Endothelial cell (in vitro differentiated cells): ENCODE measurements at places on chromosomes 16 and 17.

- DNase-seq: no peak
Observed at GRCh38 chr17:78130090-78130436, 508 bp upstream of the TMC8 start.

- no peak for DNase-seq
Observed at GRCh38 chr17:49992933-49993422, 2.0 kb downstream of the DLX3 start.

- no peak for DNase-seq
Observed at GRCh38 chr16:89102041-89102471, 8.4 kb downstream of the ACSF3 start.

- DNase-seq: no peak
Observed at GRCh38 chr17:36008998-36009665, 7.8 kb upstream of the CCL15 start.

- DNase-seq: no peak
Observed at GRCh38 chr16:14564323-14564722, 65.7 kb downstream of the PARN start.

DNA sequence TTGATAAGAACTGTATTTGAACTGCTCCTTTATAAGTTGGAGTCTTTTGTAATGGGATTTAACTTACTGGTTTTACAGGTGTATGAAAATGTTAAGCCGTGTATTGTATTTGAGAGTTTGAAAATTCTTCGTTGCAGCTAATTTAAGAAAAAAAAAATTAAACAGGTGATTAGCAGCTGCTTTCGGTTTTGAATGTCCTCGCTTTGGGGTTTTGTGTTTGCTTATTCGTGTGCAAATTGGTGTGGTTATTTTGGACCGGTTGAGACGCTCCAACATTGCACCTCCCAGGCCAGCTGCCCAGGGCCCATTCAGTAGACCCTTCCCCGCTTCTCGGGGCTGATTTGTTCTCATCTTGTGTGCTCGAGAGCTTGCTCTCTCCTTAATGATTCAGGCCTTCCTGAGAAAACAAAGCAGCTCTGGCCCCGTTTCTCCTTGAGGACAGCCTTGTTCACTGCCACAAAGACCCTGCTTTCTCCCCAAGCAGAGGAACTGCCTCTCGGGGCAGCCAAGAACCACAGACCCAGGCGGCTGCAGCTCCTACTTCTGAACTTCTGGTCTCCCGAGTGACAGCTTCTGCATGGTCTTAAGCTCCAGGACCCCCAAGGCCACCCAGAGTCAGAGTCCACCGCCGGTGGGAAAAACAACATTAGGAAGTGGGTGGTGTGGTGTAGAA is 100.5 kb downstream of the MSI2 start:
- DNase-seq: no peak

DNA sequence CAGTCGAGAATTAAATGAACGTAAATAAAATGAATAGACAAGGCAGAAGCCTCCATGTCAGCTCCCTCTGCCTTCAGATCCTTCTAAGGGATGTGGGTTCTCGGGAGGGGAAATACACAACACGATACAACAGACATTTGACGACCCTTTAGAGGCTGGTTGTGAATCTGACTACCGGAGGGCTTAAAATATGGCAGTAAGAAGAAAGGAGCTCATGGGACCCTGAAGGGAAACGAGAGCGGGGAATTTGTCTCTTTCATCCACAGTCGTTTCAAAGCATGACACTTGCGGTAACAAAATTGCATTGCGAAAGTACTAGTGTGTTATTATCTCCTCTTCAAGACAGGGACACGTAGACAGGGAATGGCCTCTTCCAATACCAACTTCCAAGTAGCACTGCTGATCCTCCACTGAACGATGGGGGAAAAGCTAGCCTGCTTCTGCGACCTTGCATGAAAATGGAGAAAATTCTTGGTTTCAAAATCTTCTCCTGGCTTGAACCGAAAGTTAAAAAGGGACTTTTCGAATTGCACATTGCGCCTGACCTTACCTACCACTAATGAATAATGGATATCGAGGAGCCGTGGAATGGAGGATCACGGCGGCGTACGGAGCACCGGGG is 1.2 kb upstream of the TNRC6C start:
- no peak for DNase-seq

- peak; percentile 31 for DNase-seq
Observed at GRCh38 chr16:10981697-10982216, 37.4 kb downstream of the CLEC16A start.

GRCh38 chr17:57391076-57391825 is 134.9 kb downstream of the MSI2 start:
- no peak for DNase-seq

DNA sequence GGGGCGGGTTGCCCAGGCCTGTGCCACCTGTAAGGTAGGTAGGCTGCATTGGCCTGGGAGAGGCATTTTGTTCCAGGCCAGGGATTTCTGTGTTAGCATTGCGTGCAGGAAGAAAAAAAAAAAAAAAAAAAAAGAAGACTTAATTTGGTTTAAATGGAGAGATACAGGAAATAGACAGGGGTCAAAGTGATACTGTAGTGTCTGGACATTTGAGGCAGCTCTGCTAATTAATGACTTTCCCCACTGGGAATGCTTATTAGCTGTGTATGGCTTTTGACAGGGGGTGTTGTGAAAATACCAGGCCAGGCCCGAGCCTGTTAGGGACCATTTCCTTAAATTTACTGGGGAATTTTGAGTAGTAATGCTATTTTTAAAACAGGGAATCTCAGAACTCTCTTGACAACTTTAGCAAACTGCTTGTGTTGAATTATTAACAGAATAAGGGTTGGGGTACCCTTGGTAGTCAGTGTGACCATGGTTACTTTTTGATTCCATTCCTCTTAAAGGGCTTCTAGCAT is 1.0 kb downstream of the MAP2K4 start:
- DNase-seq: no peak

DNA sequence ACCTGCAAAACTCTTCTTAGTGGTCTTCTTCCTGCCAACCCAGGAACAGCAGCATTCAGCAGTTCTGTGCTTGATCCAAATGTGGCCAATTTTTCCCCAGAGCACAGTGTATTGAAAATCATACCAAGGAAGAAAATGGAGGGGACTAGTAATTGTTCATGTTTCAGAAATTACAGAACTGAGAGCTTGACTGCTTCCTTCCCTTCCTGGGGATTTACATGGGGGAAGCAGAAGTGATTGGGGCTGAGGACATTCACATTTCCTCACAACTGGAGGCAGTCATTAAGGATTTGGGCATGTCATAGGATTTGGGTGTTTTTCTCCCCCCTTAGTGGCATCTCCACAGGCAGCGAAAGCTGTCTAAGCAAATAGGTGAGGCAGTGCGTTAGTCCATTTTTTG is 19.7 kb downstream of the CIITA start:
- no peak for DNase-seq

DNA sequence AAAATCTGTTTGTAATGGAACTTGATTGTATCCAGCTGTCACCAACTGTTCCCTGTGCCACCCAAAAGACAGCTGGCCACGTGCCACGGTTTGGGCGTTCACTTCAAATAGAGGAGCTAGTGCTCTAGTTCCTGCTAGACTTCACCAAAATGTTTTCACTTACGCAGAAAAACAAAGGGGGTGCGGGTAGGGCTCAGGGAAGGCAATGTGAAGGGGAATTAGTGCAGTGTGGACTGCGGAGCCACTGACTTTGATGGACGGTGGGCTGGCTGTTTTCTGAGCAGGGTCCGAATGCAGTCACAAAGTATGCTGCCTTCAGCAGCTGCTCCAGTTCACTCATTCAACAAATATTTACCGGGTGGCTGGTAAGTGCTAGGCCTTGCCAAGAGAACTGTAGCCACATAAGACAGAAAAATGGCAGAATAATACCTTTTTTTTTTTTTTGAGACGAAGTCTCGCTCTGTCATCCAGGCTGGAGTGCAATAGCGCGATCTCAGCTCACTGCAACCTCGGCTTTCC is 7.6 kb upstream of the CYTH1 start:
- no peak for DNase-seq

GRCh38 chr16:83967838-83968305 is at the start of gene NECAB2:
NECAB2 (plus strand) TSS chr16:83968244; CDS start chr16:83968649, 405 bp downstream.
- DNase-seq: peak; percentile 66

GRCh38 chr17:62763891-62764600 is 44.1 kb downstream of the MARCHF10 start:
- DNase-seq: no peak

DNA sequence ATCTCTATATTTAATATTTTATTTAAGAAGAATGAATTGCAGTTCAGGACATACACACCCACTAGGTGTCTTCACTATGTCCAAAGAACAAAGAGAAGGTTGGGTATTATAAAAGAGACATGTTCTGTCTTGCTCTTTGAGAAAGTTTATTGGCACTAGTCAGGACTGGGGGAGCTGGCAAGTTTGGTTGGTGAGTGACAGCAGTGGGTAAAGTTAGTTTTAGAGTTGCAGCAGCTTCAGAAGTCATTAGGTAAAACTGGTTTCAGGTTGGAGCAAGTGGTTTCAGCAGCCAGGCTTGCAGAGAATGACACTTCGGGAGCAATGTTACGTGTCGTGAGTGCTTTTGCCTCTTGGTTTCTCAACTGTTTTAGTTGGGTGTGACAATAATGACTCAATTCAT is 142.2 kb upstream of the HS3ST3A1 start:
- no peak for DNase-seq

- DNase-seq: no peak
Observed at GRCh38 chr17:71260366-71260940, 860.4 kb upstream of the SOX9 start.

DNA sequence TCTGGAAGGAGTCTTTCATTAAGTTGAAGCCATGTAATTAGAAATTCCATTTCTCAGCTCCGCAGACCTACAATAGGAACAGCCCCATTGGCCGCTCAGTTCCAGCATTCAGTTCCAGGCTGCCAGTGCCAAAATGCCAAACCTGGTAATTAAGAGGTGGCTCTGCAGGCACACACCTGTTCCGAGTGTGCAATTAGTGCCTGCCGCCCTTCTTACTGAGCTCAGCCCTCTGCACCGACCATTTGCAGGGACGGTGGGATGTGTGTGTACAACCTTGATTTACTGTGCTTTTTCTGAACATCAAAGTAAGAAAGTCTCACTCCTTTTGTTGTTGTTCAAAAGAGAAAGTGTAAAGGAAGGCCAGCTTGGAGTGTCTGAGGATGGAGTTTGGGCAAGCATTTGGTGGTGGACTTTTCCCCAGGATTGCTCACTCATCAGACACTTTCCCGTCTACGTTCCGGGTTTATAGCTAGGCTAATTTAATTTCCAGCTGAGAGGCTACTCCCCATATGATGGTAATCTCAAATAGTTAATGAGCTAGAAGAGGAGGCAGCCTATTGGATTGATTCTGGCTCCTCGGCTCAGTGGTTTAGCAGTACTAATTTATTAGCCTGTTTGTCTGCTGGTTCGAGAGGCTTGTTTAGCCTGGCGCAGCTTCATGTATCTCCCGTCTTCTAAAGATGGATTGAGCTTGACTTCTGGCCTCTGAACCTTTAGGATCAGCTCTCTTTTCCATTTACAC is 20.0 kb downstream of the HS3ST3B1 start:
- DNase-seq: no peak

DNA sequence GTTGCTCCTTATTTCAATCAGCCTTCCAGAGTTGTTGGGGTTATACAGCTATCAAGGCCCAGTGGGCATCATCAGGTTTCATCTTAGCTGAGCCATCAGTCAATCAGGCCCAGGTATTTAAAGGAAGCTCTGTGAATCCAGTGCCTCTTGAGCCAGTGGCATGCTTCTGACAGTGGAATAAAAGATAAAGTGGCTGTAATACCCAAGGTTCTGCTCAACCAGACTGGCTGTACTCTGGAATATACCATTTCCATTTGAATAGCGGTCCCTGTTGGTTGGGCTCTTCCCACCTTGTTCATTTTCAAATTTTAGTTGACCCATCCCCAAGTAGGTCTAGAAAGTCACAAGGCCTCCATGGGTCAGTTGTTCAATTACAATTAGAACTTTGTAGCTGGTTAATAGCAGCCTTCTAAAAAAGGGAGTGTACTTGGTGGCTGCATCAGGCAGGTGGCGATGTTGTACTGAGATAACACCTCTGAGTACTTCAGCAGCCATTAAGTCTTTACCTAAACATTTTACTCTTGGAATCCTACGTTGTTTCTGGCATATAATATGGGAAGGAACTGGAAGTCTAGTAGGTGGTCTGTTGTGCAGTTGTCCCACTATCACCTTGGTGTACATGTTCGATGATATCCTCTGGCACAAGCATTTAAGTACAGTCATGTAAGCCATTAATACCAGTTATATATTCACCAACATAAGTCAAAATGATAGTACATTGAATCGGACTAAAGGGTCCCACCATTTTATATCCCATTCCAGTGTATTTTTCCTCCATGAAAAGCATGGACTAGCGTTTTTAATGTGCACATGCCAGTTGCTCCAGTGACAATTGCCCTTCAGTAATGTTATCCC is 294.1 kb downstream of the BCAS3 start:
- DNase-seq: peak; percentile 46

GRCh38 chr16:58863761-58864160 is 129.6 kb upstream of the GOT2 start:
- no peak for DNase-seq

DNA sequence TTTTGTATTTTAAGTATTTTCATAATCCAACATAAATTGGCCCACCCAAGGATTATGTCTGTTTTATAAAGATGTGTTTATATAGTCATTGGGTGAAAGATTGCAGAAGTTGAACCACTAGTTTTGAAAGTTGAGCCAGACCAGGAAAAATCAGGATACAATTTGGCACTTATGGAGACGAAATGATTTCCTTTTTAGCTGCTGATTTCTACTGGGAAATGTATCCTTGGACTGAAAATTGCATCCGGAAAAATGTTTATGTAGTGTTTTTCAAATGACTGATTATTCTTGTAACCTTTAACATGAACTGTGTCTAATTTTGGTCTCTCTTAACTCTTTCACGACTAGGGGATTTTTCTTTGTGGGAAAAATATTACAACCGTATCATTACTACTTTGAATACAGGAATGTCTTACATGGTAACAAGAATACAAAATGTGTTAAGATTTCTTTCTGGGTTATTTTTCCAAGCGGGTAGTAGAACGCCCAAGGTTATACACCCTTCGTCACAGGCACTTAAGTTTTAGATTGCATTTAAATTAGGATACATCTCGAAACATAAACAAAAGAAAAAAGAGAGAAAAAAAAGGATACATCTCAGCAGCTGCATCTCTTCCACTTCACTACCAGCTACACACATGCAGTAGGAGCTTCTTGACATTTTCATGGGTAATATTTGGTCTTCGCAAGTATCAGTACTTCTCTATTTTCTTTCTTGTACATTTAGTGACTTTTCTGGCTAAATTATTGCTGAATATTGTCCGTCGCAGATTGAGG is 273.0 kb upstream of the TBX2 start:
- DNase-seq: no peak

GRCh38 chr16:15855704-15856003 is 1.2 kb downstream of the MYH11 start:
- DNase-seq: no peak
